ENCODE measurements at places on chromosomes 4 and X.

DNA sequence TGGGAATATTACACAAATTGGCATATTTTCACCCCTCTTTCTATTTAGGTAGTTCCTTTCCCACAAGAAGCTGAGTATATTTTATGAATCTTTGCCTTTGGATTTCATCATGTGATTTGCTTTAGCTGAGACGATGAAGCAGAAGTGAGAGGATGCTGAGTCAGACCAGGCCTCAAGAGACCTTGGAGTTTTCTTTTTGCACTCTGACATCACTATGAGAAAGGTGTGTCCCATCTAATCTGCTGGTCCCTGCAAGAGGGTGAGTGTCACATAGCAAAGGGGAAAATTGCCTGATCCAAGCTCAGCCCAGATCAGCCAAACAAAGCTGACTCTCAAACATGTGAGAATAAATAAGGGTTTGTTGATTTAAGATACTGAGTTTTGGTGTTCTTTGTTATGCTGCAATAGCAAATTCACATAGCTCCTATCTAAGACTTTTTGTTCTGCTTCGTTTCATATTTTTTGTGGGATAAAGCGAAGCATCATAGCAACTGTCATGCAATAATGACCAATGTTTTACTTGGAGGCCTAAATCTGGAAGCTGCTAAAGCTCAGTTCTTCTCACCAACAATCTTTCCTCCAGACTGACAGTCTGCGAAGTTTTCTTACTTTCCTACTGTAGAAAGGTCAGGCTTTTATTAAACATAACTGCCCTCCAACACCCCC lies 176.9 kb downstream of the PDHA2 start:
- no peak for DNase-seq

- no peak for DNase-seq
Observed at GRCh38 chr4:185896817-185897488, 85.0 kb upstream of the SORBS2 start.

- no peak for DNase-seq
Observed at GRCh38 chr4:73375328-73375741, 28.8 kb upstream of the ALB start.

- DNase-seq = no peak
Observed at GRCh38 chr4:20430259-20430941, 178.7 kb downstream of the SLIT2 start.

DNA sequence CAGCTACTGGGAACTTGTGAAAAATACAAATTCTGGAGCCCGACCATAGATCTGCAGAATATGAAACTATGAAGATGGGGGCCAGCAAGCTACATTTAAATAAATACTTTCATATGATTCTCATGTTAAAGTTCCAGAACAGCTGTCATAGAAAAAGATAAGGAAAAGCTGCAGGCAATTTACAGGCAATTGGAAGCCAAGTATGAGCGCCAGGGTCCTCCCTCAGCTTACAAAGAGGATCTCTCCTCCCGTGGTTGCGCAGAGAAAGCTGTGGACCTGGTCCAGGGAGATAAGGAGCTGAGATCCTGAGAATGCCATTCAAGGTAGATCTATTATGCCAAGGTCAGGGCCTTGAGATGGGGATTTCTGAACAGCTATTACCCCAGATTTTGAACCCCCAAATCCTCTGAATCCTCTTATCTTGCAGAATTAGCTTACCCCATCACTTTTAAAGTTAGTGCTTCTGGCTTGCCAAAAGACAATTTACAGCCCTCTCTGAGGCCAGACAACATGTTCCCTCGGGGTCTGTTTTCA lies 25.6 kb upstream of the FRAS1 start:
- DNase-seq = no peak

DNA sequence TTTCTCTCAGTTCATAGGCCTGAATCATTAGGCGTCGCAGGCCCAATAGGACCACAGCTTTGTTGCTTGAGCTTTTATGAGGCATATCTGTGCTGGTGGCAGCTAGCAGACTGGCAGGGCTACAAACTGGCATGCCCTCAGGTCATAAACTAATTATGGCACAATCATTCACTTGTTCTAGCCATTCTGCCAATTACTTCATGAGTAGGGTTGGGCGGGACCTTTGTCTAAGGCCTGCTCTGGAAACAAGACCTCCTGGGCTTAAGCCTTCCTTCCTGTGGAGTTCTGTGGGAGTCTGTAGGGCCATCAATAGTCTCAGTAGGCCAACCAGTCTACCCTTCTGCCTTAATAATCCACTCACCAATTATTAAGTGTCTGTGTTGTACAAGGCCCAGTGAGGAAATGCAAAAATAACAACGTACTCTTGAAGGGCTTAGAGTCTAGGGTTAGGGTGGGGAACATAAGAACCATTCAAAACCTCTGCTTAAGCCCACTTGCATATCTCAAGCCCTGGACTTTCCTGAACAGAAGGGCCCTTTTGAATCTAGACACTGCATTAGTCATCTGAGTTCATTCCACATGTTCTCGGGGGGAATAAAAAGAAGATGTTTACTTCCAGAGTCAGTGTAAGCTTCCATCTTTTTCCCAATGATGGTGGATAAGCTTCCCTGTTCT lies 44.5 kb downstream of the SHROOM4 start:
- no peak for DNase-seq

DNA sequence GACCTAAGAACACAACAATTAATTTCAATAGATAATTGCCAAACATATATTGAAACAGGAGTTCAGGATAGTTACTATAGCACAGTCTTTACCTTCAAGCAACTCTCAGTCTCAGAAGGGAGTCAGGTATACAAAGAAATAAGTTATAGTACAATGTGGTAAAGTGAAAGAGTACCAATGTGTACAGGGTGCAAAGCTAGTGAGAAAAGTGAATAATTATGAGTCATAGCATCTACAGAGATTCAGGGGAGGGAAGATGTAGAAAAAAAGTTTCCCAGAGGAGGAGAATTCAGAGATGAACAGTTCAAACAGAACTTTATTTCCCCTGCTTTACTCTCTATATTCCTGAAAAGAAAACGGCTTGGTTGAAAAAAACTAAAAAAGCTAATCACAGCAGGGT lies 22.7 kb upstream of the DKK2 start:
- no peak for DNase-seq

DNA sequence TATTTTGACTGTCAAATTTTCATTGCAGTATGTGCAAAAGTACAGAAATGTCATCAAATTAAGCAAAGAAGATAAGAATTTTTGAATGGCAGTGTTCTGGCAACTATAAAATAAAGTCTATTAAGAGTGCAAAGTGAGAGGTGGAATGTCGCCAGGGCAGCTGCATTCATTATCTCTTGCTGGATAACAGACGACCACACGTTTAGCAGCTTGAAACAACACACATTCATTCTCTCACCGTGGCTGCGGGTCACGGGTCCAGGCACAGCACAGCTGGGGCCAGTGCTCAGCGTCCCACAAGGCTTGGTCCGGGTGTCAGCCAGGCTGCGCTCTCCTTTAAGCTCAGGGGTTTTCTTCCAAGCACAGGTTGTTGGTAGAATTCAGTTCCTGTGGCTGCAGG lies 113.9 kb downstream of the GPR143 start:
- DNase-seq = no peak

- no peak for DNase-seq
Observed at GRCh38 chr4:159134429-159134828, 31.6 kb downstream of the RAPGEF2 start.

DNA sequence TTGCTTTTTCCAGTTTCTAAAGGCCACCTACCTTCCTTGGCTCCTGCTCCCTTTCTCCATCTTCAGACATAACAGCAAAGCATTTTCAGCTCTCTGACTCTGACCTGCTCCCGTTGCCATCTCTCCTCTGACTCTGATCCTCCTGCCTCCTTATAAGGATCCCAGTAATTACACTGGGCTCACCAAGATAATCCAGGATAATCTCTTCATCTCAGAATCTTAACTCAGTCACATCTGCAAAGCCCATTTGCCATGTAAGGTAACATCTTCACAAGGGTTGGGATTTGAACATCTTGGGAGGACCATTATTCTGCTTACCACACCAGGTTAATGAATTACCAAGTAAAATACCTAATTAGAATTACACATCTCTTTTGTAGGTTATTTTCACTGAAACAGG lies 41.3 kb upstream of the MAGED1 start:
- no peak for DNase-seq

GRCh38 chrX:44203791-44204190 lies 139.7 kb downstream of the EFHC2 start:
- no peak for DNase-seq

DNA sequence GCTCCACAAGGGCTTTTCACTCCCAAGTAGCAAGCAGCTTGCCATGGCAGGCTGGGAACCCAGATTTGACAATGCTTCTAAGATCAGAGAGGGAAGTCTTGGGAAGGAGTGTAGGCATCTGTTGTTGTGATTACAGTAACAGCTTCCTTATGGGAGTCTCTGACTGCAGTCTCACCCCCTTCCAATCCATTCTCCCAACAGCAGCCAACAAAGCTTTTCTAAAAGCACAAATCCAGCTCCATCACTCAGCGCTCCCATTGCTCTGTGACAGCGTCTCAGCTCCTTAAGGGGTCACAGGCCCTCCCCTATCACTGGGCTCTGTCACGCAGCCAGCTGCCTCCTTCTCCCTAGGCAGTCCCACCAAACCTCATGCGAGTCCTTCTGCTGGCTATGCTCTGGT lies 7.1 kb downstream of the IGFBP7 start:
- DNase-seq = no peak

GRCh38 chrX:74422576-74423288 lies 1.4 kb downstream of the SLC16A2 start:
- DNase-seq = peak; percentile 20

DNA sequence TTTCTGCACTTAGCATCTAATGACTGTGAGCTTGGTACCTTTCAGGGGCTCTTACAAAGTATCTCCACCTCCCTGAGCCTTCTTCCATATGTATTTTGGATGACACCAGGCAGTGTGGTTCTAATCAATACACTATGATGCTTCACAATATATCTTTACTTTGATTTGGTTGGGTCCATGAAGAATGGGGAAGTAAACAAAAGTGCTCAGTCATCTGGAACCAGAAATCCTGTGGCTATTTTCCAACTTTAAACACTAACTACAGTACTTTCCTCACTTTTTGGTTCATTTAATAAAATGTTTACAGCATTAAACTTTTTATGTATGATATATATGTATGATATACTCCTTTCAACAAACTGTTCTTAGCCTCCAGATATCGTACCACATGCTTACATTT lies 216.4 kb upstream of the AFF2 start:
- DNase-seq = no peak

GRCh38 chr4:31791666-31792065 lies 1071.5 kb downstream of the PCDH7 start:
- no peak for DNase-seq

GRCh38 chr4:74654230-74654681 lies 140.1 kb downstream of the BTC start:
- no peak for DNase-seq

DNA sequence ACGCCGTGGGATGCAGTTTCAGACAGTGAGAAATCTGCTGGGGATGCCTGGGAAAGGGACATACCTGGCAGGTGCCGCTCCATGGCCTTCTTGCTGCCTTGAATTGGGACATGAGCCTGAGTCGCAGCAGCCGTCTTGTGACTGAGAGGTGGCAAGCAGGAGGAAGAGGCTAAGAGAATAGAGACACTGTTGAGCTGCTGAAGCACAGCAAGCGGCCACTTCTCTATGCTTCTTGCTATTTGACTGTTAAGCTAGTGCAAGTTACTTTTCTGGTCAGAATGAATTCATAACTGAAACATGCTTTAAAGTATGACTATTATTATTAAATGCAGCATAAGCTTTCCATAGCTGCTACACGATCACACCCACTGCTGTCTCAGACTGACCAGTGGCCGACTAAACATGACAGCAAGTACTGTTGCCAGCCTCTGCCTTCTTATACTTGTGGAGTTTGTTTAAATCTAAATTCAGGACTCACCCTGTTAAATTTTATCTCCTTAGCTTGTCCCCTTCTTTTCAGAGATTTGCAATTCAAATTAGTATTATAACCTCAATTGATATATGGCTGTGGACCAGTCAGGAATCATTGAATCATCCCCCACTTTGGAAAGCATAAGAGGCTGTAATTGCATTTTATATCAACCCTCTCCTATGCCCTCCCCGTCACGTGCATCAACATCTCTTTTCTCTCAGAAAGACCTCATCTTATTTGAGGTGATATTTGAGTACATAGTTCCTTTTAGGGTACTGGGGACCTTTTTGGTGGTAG lies 24.8 kb upstream of the ACSL1 start:
- no peak for DNase-seq

DNA sequence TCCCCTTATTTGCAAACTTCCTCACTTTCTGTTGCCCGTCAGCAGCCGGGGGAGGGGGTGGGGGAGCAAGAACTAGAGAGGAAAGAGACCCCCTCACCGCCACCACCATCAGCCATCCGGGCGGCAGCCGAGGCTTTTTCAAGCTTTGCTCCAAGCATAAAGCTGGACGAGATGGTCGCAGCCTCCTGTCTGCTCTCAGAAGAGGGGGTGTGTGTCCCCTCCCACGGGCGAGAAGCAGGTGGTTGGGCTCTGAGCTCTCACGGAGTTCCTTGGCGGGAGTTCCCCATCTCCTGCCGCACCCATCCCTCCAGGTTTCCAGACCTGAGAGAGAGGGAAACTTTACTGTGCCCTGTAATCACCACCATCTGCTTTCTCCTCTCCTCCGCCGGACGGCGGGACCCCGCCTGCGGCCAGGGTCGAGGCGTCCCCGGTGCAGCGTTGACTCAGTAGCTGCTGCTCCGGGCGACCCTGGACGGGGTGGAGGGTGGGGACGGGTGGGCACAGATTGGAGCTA lies 4.7 kb upstream of the ARX start:
- no peak for DNase-seq

- no peak for DNase-seq
Observed at GRCh38 chrX:118350221-118350620, 4.3 kb downstream of the WDR44 start.

GRCh38 chr4:38876636-38877035 lies 9.0 kb downstream of the FAM114A1 start:
- no peak for DNase-seq

DNA sequence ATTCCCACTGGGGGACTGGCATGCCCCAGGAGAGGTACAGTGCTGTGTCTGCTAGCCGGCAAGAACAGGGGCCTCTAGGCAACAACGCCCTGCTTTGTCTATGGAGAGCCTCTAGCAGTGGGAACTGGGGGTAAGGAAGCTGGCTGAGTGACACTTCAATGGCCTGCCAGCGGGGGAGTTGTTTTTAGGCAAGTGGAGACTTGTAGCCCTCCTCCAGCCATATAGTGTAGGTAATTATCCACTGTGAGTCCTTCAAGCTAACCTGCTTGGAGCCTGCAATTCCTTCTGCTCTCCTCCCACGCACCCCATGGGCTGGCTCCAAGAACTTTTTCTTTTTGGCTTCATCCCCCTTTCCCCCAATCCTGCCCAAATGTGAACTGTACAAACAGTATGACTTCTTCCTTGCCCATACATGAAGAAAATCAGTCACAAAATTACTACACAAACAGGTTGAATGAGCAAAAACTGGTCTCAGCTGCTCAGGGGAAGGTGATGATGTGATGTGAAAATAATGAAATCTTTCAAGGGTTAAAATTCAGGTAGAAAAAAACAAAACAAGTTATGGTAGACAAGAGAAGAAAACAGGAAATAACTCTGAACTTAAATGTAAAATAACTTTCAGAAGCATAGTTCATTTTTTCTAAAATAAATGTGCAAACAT lies 33.1 kb downstream of the LEF1 start:
- peak; percentile 38 for DNase-seq
